ENCODE measurements at places on chromosomes 13 and 19.

DNA sequence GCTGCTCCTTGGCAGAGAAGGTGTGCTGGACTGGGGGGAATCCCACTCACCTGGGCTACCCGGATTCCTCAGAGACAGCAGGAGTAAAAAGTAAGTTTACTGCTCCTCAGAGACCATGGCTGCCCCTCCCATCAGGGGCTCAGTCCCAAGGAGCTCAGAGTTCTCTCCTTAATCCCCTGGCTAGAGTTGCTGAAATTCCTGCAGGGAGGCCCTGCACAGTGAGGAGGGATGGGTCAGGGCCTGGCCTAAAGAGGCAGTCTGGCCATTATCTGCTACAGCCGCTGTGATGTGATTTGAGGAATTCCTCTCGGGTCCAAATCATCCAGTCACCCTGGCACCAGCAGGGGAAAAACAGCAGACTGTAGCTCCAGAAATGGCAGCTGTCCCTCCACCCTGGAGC lies 502.5 kb downstream of the PCDH17 start:
- no peak for DNase-seq

GRCh38 chr13:76067850-76068249 lies 431.7 kb downstream of the LMO7 start:
- DNase-seq, result no peak

GRCh38 chr13:108322206-108322824 lies 52.8 kb downstream of the TNFSF13B start:
- peak; percentile 54 for DNase-seq

- DNase-seq, result peak; percentile 32
Measured at GRCh38 chr19:1000095-1000494, at the start of gene GRIN3B. Gene GRIN3B, plus strand, starts transcription at chr19:1000419. Its CDS starts 19 bp downstream, at chr19:1000438.

GRCh38 chr13:39784347-39784746 lies 128.9 kb downstream of the COG6 start:
- DNase-seq, result no peak

DNA sequence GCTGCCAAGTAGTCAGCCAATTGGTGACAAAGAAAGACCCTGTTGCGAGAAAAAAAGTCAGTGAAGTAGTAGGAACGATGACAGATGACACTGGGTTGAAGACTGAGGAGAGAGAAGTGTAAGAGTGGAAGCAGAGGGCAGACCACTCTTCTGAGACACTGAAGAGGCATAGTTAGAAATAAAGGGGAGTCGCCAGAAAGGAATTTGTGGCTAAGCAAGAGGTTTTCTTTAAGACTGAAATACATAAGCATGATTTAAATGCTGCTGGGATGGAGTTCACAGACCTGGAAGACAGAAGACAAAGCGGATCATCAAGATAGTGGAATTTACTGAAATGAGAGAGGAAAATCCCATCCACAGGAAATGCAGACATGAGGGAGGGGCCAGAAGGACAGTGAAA lies 56.2 kb upstream of the USPL1 start:
- DNase-seq, result no peak

DNA sequence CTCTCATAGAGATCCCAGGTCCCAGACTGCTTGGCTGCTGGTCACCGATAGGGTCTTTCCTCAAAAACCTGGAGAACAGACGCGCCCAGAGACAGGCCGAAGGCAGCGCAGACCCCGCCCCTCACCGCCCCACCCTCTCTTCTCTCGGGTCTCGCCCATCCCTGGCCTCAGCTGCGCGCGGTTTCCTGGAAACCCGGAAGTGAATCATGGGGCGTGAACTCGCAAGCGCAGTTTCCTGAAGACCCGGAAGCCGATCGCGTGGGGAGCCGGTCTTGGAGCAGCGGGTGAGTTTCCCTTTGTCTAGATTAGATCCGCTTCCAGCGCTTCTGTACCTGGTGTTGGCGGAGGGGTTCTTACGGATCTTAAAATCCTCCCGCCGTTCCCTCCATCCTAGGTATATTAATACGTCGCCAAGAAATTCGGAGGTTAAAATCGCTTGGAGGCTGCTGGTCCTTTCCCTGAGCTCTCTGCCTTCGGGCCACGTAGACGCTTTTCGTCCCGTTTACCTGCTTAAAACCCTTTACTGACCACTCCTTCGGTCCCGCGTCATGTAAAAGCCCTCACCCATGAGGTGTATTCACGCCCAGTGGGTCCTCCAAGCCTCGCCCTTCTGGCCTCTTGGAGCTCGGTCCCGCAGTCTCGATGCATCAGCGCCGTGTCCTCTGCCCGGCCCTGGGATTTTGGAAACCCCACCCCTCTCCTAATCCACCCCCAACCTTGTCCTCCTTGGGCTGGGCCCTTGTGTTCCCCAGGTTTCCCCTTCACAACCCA lies at the start of gene ZNF578:
Gene ZNF578, plus strand, starts transcription at position 230 of the 771 bp plus-strand sequence. CDS start 48,293 bp downstream, outside the sequence.
- peak; percentile 10 for DNase-seq

GRCh38 chr13:110680852-110681251 lies 25.1 kb downstream of the CARS2 start:
- DNase-seq, result no peak

GRCh38 chr13:80717776-80718175 lies 376.9 kb upstream of the SPRY2 start:
- DNase-seq, result no peak

- peak; percentile 18 for DNase-seq
Measured at GRCh38 chr13:93947651-93948050, 531.8 kb downstream of the DCT start.

DNA sequence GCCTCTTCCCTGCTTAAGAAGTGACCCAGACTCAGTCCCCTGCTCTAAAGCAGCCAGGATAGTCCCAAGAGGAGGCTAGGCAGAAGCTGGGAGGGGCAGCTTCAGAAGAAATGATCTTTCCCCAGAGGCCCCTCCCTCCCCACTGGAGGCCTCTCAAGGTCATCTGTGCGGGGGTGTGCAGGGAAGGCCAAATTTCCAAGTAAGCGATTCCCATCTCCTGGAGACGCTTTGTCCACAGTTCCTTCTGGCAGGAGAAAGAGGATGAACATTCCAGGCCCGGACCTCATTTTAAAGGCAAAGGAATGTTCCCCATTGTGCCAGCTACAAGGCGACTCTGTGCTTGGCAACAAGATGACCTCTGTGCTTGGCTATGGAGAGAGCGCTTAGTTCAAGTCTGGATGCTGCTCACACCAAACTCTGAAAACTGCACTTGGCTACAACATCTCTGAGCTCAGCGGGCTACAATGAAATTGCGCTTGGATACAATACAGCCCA lies 23.5 kb downstream of the COL5A3 start:
- DNase-seq, result no peak

GRCh38 chr13:90995614-90996013 lies 351.9 kb upstream of the MIR17HG start:
- DNase-seq, result no peak

DNA sequence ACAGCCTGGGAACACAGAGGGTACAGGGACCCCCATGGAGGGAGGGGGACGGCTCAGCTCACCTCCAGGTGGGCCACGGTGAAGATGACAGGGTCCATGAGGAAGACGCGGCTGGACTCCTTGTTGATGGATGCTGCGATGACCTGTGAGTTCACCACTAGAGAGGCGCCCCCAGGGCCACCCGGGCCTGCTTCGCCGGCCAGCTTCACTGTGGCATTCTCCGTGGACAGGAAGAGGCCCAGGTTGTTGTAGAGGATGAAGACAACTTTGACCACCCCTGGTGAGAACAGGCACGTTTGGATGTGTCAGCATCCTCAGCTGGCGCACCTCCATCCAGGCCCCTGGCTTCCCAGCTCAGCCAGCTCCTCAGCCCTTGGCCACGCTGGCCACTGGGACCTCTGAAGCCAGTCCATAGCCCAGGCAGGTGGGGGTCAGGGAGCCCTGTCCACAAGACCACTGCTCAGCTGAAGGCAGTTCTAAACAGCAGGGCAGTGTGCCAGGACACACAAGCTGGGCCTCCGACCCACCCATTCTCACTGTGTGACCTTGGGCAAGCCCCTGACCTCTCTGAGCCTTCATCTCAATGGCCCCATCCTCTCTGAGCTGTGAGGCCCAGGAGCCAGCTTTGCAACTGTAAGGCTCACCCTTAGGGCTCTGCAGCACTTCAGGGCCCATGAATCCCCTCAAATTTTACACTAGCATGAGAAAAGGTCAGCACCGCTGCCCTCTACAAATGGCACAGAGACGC lies 22.1 kb upstream of the ASF1B start:
- no peak for DNase-seq

DNA sequence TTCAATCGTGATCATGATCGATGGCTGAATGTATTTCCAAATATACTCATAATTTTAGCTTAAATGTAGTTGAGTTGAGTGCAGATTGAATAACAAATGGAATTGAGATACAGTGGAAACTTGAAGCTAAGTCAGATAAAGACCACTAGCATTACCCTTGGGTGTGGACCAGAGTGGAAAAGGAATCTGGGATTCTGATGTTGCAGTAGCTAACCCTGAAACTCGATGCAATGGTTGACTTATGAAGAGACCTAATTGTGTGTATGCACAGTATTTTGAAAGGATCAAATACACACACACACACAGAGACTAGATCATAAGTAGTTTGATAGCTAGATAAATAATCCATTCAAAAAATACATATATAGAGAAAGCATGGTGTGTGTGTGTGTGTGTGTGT lies 135.8 kb downstream of the RXFP2 start:
- DNase-seq, result no peak

DNA sequence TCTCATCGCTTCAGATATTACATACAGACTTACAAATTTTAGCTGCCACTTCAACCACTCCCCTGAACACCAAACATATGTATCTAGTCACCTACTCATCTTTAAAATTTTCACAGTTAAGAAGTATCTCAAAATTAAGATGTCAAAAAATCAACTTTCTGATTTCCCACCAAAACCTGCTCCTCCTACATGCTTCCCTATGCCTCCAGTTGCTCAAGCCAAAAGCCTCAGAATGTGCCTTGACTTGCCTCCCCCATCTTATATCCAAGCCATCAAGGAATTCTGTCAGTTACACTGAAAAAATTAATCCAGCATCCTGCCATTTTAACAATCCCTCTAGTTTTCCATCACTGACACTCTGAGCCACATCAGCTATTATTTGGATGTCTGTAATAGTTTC lies 85.0 kb downstream of the SPRY2 start:
- no peak for DNase-seq

DNA sequence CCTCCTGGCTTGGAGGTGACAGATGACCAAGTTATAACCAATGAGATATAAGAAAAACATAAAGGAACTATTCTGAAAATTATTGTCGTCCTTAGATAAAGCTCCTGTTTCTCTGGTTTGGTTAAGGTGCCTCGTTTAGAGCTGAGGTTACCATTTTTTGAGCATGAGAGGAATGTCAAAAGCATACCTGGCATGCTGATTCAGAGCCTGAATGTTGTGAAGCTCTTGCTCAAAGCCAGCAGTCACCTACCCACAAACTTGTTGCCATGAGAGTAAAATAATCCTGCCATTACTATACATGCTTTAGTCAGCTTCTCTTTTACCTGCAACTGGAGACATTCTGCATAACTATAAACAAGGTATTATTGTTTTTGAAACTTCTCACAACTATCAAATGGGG lies 1116.2 kb downstream of the DIAPH3 start:
- DNase-seq, result no peak

GRCh38 chr19:55285229-55285890 lies 1.6 kb downstream of the BRSK1 start:
- DNase-seq, result no peak

- DNase-seq, result no peak
Measured at GRCh38 chr13:49256841-49257240, 9.1 kb downstream of the CDADC1 start.

DNA sequence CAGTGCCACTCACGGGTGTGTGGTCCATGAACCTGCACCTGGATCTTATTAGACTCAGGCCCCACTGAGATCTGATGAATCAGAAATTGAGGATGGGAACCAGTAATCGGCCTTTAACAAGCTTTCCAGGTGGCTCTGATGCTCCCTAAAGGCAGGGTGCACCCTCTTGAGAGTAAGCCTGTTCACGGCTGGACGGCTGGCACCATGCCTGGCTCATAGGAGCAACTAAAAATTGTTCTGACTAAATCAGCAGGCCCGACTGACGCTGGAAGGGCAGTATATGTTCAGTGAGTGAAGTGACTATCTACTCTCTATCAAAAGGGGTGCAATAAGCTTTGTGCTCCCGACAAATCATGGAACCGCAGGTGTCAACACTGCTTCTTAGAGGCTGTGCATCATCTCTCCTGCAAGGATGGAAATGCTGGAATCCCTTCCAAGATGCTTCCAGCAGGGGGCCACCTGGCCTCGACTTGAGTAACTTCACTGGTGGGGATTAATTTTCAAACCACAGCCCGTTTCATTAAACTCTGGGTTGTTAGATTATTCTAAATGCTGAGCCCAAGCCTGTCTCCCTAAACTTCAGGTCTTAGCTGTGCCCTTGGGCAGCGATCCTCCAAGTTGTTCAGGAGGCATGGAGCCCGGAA lies 28.4 kb downstream of the TMTC4 start:
- no peak for DNase-seq

- DNase-seq, result peak; percentile 49
Measured at GRCh38 chr13:48126944-48127830, 32.3 kb upstream of the MED4 start.

GRCh38 chr13:26991508-26992181 lies 180.0 kb downstream of the USP12 start:
- peak; percentile 77 for DNase-seq

- DNase-seq, result no peak
Measured at GRCh38 chr19:18618236-18618635, 5.6 kb downstream of the TMEM59L start.

GRCh38 chr13:110257408-110257807 lies 49.5 kb downstream of the COL4A1 start:
- no peak for DNase-seq

- DNase-seq, result no peak
Measured at GRCh38 chr13:64551755-64552154, 2678.4 kb downstream of the PCDH9 start.

DNA sequence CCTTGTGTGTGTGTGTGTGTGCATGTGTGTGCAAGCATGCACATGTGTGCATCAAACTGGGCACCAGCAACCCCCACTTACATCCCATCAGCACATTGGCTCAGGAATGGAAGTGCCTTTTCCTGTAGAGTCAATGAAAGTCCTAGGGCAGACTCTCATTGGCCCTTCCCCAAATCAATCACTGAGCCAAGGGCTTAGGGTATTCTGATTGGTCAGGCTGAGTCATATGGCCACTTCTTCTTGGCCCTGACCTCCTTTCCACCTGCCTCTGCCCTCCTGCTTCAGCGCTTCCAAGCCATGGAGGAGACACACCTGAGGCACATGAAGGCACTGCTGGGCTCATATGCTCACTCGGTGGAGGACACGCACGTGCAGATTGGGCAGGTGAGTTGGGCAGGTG lies 20.9 kb downstream of the FCHO1 start:
- no peak for DNase-seq

- no peak for DNase-seq
Measured at GRCh38 chr13:38618336-38618735, 68.5 kb upstream of the FREM2 start.

DNA sequence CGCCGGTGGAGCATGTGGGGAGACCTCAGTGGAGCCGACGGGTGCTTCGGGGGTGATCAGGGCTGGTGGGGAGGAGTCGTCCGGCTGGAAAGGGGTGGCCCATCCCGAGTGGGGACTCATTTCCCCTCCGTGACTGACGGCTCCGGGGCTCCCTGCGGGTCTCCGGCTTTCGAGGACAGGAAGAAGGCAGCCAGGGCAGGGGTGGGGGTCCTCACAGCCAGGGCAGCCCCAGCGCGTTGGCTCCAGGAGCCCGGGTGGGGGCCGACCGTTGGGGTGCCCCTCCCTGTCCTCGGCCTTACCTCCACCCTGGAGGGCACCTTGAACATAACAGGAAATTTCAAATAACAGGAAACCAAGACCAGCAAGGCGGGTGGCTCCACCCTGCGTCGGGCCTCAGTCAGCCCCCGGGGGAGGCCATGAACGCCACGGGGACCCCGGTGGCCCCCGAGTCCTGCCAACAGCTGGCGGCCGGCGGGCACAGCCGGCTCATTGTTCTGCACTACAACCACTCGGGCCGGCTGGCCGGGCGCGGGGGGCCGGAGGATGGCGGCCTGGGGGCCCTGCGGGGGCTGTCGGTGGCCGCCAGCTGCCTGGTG lies at the start of gene S1PR4:
Gene S1PR4, plus strand, starts transcription at position 393 of the 596 bp plus-strand sequence. Its CDS starts 24 bp downstream, at position 417.
- DNase-seq, result no peak
